MG63 (cell line): ENCODE measurements at places on chromosomes 1 and 21. TPM values are rescaled to one million over a fixed set of nuclear protein-coding genes. Genes with fewer than 3 reads are reported as not detected.

Gene SERPINC1
- not detected in 2 replicates for total RNA-seq

Gene GBP5
- total RNA-seq: 0.26 and 4.6 TPM in 2 replicates

Gene IFFO2
- 3.9 and 4.3 TPM in 2 replicates for total RNA-seq

Gene LEFTY1
- not detected in 2 replicates for total RNA-seq

Gene SYDE2
- total RNA-seq: 1.3 and 2.8 TPM in 2 replicates

Gene CYP4A11
- total RNA-seq: not detected in 2 replicates

Gene JAM2
- total RNA-seq: 0.07 TPM in 1 of 2 replicates, not detected in the other

Gene PLA2G2C
- total RNA-seq: not detected in 2 replicates

Gene HTR6
- not detected in 2 replicates for total RNA-seq

Gene BTBD8
- total RNA-seq: 0.15 and 0.99 TPM in 2 replicates

Gene PPIAL4G
- not detected in 2 replicates for total RNA-seq

Gene APOBEC4
- total RNA-seq: not detected in 2 replicates

Gene OR2AK2
- total RNA-seq: not detected in 2 replicates

Gene CLCA1
- total RNA-seq: not detected in 2 replicates

Gene CD58
- total RNA-seq: 21.9 and 53.0 TPM in 2 replicates

Gene ABCG1
- 0.82 and 1.9 TPM in 2 replicates for total RNA-seq

Gene LGR6
- total RNA-seq: not detected in 2 replicates

Gene LMNA
- total RNA-seq: 1,337 and 1,568 TPM in 2 replicates
